Retinal pigment epithelial cell (primary cell): ENCODE measurements at places on chromosomes 1 and 21.

- peak; percentile 11 for DNase-seq
These were observed 29.8 kb downstream of the SHISAL2A start for GRCh38 chr1:52662645-52663313.

DNA sequence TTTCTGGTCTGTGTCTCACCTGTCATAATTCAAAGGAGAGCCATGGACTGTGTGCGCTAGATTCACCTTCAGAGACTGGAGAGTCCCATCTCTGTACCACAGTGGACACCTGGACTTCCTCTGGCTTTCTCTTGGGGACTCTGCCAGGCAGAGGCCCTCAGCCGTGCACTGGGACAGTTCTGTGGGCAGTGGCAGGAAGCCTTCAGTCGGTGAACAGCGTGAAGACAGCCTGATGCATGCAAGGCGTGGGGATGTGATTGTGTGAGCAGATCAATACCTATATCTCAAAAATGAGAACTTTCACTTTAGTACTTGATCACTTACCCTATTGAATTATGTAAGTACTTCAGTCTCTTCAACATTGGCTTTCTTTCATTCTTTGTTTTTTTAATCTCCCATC is 245.3 kb downstream of the DISC1 start:
- DNase-seq = no peak

GRCh38 chr1:54777431-54777830 is 13.1 kb upstream of the PARS2 start:
- DNase-seq = no peak

DNA sequence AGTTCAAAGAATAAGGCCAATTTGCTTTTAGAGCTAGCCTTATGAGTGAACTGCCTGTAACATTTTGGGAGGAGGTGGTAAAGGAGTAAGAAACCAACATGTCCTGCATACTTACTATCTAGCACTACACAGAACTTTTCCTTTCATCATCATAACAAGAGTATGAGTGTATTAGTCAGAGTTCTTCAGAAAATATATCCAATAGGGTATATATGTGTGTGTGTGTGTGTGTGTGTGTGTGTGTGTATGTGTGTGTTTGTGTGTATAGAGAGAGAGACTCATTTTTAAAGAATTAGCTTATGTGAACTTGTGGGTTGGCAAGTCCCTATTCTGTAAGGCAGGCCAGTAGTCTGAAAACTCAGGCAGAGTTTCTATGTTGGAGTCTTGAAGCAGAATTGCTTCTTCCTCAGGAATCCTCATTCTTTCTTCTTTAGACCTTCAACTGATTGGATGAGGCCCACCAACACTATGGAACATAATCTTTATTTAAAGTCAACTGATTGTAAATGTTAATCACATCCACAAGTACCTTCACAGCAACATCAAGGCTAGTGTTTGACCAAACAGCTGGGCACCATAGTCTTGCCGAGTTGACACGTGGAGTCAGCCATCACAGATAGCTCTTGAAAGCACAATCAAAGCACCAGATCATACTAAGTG is 121.9 kb downstream of the CYYR1 start:
- no peak for DNase-seq

DNA sequence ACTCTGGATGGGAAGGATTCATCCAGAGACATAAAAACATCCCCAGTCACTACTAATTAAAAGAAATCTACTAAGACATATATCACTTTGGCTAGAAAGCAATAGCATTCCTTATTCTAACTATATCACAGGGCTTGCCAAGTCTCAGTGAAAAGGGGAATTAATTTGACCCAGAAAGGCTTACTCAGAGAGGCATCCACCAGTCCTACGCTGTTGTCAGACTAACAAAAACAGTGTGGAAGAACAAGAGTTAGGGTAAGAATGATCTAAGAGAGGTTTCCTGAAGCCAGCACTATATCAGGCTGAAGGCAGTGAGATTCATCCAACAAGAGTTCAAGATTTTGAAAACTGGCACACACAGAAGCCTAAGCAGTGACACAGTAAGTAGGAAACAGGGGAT is 126.1 kb downstream of the GDAP2 start:
- DNase-seq = no peak

DNA sequence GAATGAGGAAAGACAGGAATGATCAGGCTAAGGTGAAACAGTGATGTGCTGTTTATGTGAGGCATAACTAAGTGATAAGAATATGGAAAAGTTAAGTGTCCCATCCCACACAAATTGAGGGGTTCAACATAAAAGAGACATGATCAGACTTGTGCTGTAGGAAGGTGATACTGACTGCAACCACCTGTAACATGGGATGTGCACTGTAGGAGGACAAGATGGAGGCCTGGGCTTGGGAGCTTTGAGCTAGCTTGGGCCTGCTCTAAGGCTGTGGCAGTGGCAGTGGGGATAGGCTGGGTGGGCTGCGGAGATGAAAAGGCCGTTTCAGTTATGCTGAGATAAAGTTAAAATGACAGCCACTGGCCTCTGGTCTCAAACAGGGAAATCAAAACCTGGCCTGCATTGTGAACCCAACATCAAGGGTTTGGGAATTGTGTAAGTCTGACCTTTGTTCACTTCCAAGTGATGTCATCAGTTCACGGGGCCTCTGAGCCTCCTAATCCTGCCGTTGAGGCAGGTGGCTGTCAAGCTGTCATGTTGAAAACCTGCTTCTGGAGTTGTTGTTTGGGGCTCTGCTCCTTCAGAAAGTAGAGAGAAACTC is 61.2 kb upstream of the TENT5C start:
- DNase-seq = no peak

- DNase-seq = no peak
These were observed 138.7 kb downstream of the RUNX1 start for GRCh38 chr21:34910396-34910795.

- no peak for DNase-seq
These were observed 2.1 kb downstream of the C1orf167 start for GRCh38 chr1:11764115-11764514.

- no peak for DNase-seq
These were observed 418.9 kb upstream of the PRMT6 start for GRCh38 chr1:106637566-106637965.

GRCh38 chr21:25649146-25649545 is 10.1 kb downstream of the JAM2 start:
- no peak for DNase-seq

- no peak for DNase-seq
These were observed 254.2 kb upstream of the RRP15 start for GRCh38 chr1:218030846-218031245.

GRCh38 chr1:30023339-30024022 is 699.9 kb downstream of the MATN1 start:
- DNase-seq = no peak

- no peak for DNase-seq
These were observed 39.8 kb upstream of the LRP8 start for GRCh38 chr1:53367503-53368313.

DNA sequence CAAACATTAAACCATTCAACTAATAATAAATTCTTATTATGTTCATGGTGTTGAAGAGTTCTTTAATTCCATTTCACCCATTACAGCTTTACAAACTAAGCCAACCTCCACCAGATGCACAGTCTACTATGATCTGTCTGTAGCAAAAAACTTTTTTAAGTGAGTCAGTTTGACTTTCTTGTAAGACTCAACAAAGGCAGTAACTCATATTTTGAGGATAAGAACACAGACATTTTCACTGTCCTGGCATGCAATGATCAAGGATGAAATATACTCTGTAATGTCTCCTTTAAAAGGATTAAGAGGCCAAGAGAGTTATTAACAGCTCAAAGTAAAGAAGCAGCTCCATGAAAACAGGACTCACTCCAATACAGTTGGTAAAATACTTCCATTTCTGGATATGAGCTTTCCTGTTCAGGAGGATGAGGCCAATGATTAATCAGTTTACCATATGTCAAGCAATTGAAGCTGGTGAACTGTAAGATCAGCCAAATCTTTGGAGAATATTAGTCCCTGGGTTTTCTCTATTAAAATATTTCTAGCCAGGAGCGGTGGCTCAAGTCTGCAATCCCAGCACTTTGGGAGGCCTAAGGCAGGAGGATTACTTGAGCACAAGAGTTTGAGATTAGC is 20.6 kb downstream of the XKR8 start:
- no peak for DNase-seq

- DNase-seq = no peak
These were observed 360.5 kb upstream of the DAB1 start for GRCh38 chr1:57784356-57784755.

DNA sequence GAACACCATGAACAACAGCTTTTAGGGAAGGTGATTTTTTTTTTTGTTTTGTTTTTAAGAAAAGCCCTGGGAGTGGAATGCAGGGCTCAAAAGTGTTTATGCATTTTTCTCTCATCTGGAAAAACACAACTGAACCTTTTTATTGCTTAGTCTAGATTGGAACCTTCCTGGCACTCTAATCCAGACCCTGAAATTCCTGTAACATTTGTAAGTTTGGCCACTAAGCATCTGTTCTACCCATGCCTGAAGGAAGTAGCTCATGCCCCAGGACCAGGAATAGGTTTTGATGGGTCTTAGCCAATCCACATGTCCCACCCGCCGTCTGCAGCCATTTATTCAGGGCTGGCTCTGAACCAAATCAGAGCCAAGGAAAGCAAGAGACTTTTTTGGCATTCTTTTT is 39.7 kb upstream of the SLC2A1 start:
- no peak for DNase-seq

GRCh38 chr1:192485692-192486436 is 89.7 kb upstream of the RGS1 start:
- DNase-seq = peak; percentile 87

- no peak for DNase-seq
These were observed 15.5 kb downstream of the CSMD2 start for GRCh38 chr1:34149501-34149900.

DNA sequence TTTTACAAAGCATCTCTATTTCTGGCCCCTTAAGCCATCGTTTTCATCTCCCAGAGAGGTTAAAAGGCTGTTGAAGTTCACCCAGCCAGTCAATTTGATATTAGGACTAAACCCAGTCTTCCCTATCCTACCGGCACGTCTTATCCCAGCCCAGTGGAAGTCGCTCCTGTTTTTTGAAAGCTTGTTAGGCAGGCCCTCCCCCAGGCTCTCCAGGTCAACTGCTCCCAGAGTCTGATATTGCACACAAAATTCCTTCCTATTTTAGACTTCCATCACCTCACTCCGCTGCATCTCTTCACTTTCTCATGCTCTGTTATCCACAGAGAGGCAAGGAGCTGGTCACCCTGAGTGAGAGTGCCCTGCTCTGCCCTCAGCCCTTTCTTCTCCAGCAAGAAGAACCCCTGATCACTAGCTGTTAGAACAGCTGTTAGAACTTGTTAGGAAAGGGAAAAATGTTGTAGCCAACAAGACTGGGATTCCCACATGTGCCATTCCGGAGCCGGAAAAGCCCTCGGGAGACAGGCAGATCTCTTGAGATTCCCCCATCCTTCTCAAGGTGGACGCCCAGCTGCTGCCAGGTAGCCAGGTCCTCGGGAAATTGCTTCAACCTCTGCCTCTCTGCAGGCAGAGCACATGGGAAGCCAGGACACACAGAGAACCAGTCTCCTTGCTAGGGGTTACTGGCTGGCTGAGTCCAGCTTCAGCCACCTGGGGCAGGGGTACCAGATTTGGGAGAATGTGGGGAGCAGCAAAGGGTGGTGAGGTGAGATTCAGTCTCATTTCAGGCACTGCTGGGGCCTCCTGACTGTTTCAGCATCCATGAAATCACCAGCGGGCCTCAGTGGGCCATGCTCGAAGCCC is 25.7 kb downstream of the PLXNA2 start:
- DNase-seq = no peak

DNA sequence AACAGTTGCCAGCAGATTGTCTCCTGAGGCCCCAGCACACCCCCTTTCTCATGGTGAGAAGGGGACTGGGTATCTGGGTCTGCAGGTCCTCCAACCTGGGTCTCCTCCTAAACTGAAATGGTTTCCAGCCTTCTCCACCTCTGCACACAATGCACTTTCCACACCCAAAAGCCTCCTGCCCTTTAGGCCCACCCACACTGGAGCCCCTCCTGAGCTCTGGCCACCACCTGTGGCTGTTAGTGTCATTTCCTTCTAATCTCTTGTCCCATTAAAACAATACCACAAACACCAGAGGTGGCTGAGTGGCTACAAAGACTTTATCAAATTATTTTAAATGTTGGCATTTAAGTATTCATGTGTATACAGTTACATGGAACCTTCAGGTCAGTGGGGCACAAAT is 11.5 kb downstream of the GPR3 start:
- DNase-seq = no peak

DNA sequence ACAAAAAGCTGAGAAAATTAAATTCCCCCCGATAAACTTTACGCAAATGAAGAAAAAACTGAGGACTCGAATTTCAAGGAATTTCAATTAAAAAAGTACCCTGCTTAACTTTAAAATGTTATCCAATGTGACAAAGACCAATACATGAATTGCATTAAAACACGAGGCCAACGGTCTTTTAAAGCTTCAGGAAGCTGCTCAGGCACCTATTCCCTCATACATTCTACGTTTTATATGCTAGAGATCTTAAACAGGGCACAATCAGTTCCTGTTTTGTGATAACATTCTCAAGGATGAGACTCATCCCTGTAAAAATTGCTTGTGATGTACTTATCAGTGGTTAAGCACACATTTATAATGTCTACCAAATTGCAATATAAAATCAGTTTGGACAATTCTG is 3.0 kb downstream of the YOD1 start:
- DNase-seq = no peak

DNA sequence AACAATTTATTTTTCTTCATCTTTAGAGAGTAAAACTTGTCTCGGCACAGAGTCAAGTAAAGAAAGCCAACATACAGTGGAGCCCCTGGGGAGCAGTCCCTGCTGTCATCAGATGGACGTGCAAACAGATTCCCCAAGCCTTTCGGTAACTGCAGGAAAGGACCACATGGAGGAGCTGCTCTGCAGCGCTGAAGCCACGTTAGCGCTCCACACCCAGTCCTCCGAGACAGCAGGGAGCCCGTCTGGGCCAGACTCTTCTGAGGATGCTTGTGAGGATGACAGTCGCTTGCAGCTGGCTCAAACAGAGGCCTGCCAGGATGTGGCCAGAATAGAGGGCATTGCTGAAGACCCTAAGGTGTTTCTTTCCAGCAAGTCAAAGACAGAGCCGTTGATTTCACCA is 77.1 kb upstream of the SCCPDH start:
- DNase-seq = no peak
